ENCODE measurements at places on chromosomes 5 and 9.
A peak's percentile ranks its signal among the peaks of the same experiment; 100 is the strongest.

DNA sequence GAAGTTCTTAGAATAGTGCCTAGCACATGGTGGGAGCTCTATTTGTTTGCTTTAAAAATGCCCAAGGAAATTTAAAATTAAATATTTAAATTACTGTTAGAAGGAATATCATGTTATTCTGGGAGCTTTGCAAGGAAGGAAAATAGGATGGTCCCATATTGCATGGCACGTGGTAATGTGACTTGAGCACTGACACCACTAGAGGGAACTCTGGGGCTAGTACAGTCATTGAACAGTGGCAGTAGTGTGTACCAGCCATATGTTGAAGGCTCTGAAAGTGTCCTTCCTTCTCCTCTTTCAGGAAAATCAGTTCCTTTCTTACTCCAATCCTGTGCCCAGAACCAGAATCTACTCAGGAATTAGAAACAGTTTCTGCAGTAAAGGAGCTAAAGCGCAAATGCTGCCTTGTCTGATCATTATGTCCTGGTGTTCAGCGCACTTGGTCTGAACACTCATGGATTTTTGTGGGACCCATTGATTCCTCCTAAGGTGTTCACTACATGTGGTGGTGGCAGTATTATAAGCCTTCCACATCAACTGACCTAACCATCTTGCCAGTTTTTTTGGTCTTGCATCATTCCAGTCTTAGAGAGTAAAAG lies 54.1 kb downstream of the GDA start:
- DNase-seq = no peak

DNA sequence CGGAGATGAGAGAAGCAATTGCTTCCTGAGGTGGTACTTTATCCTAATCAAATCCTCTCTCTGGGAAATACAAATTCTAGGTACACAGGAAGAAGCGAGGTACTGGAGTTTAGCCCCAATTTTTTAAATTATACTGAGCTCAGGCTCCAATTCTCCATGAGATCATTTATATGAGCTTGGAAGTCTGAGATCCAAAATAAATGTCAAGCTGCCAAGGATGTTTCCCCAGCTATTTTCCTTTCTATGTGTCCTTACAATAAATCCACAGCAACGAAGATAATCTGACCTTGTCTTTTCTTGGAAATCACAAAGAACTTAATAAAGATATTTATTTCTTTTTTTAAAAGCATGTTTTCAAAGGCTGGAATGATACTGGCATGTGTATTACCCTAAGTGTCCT lies 597.3 kb downstream of the GABRG2 start:
- DNase-seq = no peak

GRCh38 chr5:162128117-162128516 lies 60.5 kb downstream of the GABRG2 start:
- no peak for DNase-seq

DNA sequence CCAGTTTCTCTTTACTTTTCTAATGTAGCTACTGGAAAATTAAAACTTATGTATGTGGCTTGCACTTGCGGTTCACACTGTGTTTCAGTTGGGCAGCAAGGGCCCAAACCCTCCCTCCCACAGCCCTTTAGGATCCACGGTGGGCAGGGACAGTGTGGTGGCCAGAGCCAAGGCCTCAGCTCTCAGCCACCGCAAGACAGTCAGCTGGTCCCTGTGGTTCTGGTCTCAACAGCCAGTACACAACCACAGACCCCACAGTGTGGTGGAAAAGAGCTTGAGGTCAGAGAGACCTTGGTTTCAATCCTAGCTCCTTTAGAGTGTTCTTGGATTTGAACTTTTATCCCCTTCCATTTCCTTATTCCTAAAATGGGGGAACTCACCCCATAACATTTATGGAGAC lies 153.0 kb upstream of the SMIM23 start:
- no peak for DNase-seq

- DNase-seq = no peak
Observed at GRCh38 chr5:128154943-128155342, 71.4 kb downstream of the SLC12A2 start.

DNA sequence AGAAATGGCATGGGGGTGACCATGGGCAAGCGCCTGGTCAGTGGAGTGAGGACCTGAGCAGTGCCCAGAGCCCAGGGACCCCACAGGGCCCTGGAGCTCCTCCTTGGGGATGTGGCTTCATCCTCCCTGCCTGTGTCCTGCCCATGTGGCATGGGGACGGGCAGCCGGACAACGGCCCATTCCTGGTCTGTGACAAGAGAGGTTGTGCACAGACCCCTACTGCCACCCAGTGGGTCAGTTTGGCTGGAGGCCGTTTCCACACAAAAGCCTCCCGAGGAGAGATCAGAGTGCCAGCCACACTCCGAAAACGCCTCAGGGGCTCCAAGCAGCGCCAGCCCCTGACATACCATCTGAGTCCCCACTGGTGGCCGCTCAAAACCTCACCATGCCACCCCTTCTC lies 19.8 kb downstream of the SLC6A18 start:
- DNase-seq = no peak

DNA sequence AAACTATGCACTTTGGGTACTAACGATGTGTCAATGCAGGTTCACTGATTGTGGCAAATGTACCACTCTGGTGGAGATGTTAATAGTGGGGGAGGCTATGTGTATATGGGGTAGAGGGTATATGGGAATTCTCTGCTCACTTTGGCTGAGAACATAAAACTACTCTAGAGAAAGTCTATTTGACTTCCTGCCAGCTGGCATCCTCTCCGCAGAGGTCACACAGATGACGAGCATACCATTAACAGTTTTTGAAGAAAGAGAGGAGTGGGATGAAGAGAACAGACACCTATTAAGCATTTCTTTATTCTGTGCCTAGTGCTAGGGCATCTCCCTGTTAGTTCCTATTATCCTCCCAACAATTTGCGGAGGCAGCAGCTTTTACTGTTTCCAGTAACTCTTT lies 58.4 kb upstream of the TRIM32 start:
- DNase-seq = no peak

- no peak for DNase-seq
Observed at GRCh38 chr9:128747241-128747640, 23.3 kb upstream of the ZDHHC12 start.

- no peak for DNase-seq
Observed at GRCh38 chr5:61701877-61702602, 370.0 kb downstream of the ZSWIM6 start.

- no peak for DNase-seq
Observed at GRCh38 chr5:122738088-122738487, 36.8 kb upstream of the SNX2 start.

DNA sequence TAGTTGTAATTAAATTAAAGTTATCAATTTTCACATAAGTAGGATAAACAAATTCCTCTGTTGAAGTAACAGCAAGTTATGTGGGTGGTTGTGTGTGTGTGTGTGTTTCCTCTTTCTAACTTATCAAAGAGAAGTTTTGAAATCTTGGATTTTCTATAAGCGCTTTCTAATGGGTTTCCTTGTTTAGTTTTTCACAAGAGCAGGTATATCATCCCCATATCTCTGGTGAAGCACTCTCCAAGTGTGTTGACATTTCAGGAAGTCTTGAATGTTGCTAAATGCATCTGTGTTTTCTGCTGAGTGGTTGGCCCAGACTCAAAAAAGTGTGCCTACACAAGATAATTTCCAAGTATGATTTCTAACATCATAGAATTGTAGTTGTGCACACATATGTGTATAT lies 43.3 kb downstream of the PRDM6 start:
- DNase-seq = no peak

- no peak for DNase-seq
Observed at GRCh38 chr5:151384106-151384505, 36.7 kb upstream of the SLC36A2 start.

DNA sequence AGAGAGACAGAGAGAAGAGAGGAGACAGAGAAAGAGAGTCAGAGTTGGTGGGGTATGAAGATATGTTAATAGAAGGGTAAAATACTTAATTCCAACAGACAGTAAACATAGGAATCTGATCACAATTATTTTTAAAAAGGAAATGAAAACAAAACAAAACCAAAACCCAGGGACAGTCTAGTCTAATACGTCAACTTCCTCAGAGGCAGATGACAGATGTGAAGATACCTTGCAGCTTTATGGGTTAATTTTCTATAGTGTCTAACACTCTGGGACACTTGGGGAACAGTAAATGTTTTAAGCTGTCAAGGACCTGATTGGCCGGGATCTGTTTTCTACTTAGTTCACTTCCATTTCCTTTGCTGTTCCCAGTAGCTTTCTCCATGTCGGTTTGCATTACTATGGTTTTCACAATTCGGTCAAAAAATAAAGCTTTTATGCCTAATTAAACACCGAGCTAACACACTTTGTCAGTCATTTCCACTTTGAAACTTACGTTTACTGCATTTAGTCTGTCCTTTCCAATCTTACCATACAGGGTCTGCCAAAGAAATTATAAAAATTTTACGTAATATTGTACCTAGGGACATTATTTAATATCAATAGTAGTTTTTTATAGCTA lies 216.5 kb downstream of the MCTP1 start:
- DNase-seq = no peak

- no peak for DNase-seq
Observed at GRCh38 chr5:68261169-68261568, 45.6 kb downstream of the PIK3R1 start.

- no peak for DNase-seq
Observed at GRCh38 chr9:14992516-14992915, 82.3 kb upstream of the FREM1 start.

- DNase-seq = no peak
Observed at GRCh38 chr5:17428176-17428800, 69.7 kb upstream of the TAF11L2 start.

- no peak for DNase-seq
Observed at GRCh38 chr9:8262625-8263622, 463.3 kb upstream of the DMAC1 start.

GRCh38 chr5:172479034-172479783 lies 24.9 kb upstream of the SH3PXD2B start:
- DNase-seq = peak; percentile 60
